ENCODE measurements at places on chromosomes 11 and 22. TPM values are rescaled to one million over a fixed set of nuclear protein-coding genes. Genes with fewer than 3 reads are reported as not detected.

Gene LARGE2
- 59.7 TPM for total RNA-seq

GRCh38 chr22:26416670-26417276, 12.3 kb upstream of the ASPHD2 start:
- DNase-seq = no peak

GRCh38 chr11:73095613-73096012, 46.5 kb downstream of the FCHSD2 start:
- DNase-seq = no peak

GRCh38 chr22:19654338-19654987, 59.8 kb upstream of the SEPTIN5 start:
- no peak for DNase-seq

Gene RTN3
- total RNA-seq = 16.2 TPM

GRCh38 chr11:116053548-116053919, 549.3 kb upstream of the CADM1 start:
- no peak for DNase-seq

Gene F2
- not detected for total RNA-seq

DNA sequence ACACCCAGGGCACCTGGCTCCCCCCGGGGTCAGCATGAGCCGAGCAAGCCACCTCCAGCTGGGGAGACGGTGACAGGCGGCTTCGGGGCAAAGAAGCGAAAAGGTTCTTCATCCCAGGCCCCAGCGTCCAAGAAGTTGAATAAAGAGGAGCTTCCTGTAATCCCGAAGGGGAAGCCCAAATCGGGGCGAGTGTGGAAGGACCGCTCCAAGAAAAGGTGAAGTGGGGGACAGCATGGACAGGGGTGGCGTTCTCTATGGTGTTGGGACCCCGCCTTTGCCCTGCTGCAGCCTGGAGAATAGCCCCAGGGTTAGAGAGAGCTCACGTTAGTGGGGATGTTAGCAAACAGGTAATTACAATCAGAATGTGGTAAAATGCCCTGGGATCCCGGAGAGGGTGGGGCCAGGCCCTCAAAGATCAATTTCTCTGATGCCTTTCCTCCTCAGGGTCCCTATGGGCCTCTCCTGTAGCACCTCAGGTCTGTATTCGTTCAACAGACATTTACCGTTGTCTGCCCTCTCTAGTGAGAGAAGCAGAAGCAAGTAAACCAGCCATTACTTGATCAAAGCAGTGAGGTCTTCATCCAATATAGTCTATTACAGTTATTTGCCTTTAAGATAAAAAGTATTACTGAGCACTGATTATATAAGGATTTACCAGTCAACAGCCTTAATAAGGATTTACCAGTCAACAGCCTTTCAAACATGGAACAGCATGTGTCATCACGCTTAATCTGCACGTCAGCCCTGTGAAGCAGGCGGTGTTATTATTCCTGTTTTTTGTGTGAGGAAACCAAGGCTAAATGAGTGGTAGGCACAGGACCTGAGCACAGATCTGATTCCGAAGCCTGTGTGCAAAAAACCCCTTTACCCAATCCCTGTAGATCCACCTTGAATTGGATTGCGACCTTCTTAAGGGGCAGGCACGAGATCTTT, 1.0 kb downstream of the CCDC86 start:
- no peak for DNase-seq

- DNase-seq = no peak
Measured at GRCh38 chr22:27475548-27475897, 326.0 kb downstream of the MN1 start.

Gene CHRM1
- total RNA-seq = not detected

DNA sequence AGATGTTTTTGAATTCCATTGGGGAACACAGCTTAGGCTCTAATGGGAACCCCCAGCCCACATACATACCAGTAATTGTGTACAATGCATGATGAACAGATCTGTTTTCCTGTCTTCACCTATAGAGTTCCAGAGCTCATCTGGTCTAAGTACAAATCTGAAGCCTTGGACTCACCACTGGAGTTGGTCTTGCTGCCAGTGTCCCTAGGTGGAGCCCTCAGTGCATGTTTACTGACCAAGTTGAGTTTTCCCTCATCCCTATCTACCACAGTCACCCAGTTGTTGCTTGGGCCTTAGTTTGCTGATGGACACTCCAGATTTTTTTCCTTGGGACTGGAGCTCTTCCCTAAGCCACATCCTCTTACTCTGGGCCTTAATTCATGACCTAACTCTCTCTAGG, 159.2 kb upstream of the DDI1 start:
- DNase-seq = no peak

DNA sequence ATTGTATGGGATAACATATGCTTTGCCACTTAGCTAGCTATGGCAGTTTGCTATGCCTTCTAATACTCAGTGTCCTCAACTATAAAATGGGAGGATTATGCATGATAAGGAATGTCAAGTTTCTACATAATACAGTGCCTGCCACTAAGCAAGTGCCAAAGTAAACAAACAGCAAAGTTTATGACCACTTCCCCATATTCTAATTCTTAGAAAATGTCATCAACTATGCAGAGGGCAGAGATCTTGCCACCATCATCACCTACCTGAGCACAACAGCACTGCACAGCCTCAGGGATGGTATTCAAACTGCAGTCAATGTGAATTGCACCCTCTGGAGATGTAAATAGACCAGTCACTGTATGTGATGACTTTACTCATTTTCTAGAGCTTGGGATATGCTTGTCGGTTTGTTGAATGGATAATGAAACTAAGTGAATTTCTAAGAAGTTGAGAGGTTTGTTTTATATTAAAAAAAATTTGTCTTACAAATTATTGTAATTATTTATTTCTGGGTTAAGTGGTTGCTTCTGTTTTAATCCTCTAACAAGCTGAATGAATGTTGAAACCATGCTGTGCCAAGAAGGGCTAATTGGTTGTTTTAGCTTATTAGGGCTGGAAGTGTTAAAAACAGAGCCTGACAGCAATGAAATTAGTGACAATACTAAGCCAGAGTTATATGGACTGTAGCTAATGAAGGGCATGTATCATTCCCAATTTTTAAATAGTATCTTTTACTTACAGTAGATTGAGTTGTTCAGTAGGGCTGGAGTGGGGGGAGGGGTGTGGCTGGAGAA, 398.4 kb downstream of the CNTN5 start:
- no peak for DNase-seq

Gene CATSPER1
- total RNA-seq = not detected

Gene SYT8
- total RNA-seq = not detected

- no peak for DNase-seq
Measured at GRCh38 chr22:47605886-47606285, 843.4 kb downstream of the TBC1D22A start.

GRCh38 chr11:84224042-84224441, 937.9 kb upstream of the CCDC90B start:
- no peak for DNase-seq

Gene CELSR1
- total RNA-seq = 9.0 TPM

DNA sequence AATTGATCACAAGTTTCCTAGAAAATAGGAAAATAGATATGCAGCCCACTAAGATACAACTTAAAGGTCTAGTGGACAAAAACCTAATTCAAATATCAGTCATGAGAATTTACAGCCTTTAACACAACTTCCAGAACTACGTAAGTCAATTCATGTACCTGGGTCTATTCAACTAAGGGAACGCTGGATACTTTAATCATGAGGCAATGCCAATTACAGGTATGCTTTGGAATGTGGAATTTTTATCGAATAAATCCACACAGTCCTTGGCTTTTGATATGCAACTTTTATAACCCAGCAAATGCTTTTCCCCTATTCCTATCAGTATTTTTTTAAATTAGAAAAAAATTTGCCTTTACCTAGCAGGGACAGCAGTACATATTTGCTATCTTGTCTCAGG, 289.5 kb upstream of the FAT3 start:
- DNase-seq = no peak

- DNase-seq = no peak
Measured at GRCh38 chr22:17339095-17339693, 30.1 kb upstream of the CECR2 start.

DNA sequence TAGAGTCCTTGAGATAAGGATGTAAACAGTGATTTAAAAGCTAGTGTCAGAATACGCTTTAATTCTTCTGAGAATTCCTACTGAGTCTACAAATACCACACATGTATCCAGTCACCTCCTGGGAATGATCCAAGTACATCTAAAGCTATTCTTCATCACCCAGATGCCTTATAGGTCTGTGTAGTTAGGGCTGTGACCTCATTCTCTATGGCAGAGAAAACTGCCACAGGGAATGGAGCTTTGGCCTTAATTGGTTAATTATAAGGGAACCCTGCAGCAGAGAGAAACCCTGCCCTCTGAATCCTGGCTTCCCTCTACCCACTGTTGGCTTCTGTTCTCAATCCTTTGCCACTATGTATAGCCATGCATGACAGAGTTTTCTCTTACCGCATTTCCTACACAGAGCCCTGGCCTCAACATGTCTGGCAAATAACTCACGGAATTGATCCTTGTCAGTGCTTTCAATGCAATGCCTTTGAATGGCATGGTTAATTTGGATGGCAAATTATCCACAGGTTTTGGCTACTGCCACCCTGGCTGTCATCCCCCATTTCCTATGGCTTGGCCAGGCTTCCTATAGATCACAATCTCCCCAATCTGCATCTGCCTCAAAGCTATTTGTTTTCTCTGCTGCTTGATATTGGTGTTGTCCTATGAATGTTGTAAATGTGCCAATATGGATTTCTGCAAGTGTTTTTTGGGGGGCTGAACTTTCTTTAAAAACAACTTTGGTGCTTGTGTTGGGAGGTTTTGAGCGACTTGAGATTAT, 2.9 kb downstream of the DIXDC1 start:
- no peak for DNase-seq

DNA sequence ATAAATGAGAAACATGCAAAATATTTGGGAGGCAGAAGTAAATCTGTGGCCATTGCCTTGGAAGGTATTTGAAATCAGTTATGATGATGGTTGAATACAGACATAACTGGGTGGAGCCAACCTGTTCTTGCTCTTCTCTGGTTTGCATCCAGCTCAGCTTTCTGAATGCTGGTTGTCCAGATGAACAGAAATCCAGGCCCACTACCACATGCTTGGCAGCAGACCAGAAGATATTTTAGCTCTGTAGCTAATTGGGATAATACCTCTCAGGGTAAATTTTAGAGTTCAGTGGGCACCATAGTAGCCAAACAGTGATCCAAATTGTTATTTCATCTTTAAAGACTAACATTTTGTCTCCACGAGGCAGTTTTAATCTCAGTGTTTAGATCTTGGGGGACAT, 308.3 kb downstream of the RAB38 start:
- no peak for DNase-seq

- no peak for DNase-seq
Measured at GRCh38 chr11:30617762-30618161, 31.6 kb upstream of the MPPED2 start.

GRCh38 chr11:122642472-122642922, 13.0 kb upstream of the UBASH3B start:
- DNase-seq = no peak

DNA sequence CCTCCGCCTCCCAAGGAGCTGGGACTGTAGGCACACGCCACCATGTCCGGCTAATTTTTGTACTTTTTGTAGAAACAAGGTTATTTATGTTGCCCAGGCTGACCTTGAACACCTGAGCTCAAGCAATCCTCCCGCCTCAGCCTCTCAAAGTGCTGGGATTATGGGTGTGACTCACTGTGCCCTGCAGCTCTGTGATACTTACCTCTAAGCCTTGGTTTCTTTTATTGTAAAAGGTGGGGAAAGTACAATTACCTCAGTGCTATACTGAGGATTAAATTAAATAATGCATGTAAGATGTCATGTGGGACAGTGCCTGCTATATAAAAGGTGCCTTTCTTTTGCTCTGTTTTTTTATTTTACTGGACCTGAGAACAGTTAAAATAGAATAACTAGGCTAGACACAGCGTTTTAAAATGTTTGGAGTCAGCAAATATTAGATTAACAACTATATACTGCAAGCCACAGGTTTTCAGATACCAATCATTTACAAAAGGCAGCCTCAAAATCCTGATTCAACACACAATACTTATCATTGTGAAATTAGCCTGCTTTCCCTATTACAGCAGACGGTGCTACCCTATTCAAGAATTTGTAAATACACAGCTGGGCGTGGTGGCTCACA, 30.0 kb downstream of the PRR14L start:
- DNase-seq = no peak

Gene LRRC75B
- total RNA-seq = 0.34 TPM

DNA sequence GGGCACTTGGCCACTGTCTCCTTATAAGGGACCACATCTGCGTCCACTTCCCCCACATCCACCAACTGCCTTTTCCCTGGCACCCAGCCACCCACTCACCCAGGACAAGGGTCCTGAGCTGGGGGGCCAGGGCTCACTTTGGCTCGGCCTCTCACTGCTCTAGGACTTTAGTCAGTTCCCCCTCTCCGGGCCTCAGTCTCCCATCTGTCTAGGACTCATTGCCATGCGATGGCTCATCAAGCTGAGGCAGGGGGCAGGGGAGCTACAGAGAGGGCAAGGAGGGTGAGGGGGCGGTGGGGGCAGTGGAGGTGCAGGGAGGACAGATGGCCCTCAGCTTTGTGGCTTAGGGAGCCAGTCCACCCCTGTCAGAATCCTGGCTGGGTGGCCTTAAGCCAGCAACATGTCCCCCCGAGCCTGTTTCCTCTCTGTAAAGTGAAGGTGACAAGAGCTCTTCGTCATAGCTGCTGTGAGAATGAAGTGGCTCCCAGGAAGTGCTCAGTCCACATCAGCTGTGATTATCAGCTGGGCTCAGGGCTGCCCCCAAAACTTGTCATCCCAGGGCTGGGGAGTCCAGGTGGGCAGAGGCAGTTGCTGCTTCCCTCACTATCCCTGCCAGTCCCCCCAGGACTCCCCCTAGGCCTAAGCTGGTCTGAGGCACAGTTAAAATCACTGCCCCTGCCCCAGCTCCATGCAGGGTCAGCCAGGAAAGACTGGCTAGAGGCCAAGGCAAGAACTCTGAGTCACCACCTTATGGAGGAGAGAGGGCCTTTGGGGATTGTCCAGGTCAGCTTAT, 14.9 kb downstream of the RAC2 start:
- no peak for DNase-seq

Gene B4GALNT4
- not detected for total RNA-seq

Gene RHOD
- not detected for total RNA-seq

DNA sequence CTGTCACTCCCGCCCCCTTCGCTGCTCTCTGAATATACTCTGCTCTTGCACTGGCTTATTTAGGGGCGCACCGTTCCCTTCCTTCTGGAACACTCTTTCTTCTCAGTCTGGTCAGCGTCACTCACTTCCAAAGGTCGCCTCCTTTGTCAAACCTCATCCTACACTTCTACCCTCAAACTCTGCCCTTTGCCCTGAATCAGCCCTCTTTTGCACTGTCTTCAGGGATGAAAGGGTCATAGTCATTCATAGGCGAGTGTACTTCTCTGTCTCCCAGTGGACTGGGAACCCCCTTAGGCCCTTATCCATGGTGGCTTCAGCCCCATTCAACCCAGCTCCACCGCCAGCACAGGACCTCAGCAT, 15.4 kb downstream of the MOGAT2 start:
- DNase-seq = no peak

- no peak for DNase-seq
Measured at GRCh38 chr11:39036021-39036420, 2423.4 kb downstream of the LRRC4C start.

GRCh38 chr11:134413043-134413825, 1.2 kb upstream of the B3GAT1 start:
- DNase-seq = no peak

GRCh38 chr11:73287400-73288101, 15.4 kb downstream of the P2RY6 start:
- no peak for DNase-seq

Gene SYNGR1
- 10.0 TPM for total RNA-seq

Data from activated B cell treated with CpG ODN at 0.5 μM for 24 hours (primary cell).